ENCODE measurements at places on chromosomes 16 and 17.

DNA sequence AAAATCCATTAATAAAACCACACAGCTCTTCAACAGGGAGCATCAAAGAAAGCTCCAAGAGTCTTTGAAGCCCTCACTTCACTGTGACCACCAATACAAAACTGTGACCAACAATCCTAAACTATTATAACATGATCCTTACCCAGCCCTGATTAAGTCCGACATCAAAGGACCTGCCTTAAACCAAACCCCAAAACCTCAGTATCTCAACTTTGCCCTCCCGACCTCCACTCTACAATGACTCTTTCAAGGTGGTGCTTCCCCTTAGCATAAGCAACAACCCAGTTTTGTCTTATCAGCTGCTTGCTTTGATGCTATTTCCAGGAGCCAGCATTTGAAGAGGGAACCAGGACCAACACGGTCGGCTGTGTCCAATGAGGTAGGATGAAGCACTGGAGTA, 8.5 kb upstream of the PRSS22 start:
- no peak for DNase-seq

- no peak for DNase-seq
Observed at GRCh38 chr17:26765860-26766709, 527.8 kb upstream of the WSB1 start.

GRCh38 chr16:65679785-65680184, 557.9 kb upstream of the CDH11 start:
- no peak for DNase-seq

DNA sequence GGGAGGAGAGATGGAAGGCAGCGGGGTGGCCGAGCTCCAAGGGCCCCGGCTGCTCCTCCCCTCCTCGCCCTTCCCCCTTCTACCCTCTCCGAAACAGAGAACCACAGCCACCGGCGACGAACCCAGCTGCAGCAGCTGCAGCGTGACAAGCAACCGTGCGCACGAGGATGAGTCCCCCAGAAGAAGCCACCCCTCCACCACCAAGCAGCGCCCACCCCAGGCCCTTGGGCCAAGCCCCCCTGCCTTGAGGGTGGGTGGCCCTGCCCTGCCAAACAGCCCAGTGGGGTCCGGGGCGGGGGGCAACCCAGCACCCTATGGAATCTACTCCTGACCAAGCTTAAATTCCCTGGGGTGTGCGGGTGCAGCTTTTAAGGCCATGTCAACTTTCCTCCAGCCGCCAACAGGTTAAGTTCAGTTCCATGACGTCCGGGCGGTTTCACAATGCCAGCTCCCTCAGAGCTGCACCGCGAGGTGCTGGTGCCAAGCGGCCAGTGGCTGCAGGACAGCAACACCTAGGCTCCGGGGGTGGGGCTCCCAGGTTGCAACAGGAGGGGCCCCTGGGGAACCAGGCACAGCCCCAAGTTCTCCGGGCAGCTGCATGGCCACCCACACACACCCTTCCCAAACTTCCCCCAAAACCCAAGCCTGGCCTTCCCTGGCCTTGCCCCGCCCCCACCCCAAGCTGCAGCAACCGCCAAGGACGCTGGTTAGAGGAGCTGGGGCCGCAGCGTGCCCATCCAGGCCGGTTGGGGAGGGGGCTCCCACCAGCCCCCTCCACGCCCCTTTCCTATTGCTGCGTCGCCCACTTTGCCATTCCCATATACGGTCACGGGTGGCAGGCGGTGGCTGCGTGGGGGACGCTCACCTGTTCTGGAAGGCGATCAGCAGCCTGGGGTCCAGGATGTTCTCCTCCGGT, 2.0 kb downstream of the CBX4 start:
- DNase-seq = no peak

- no peak for DNase-seq
Observed at GRCh38 chr17:55134486-55135157, 130.1 kb upstream of the HLF start.

DNA sequence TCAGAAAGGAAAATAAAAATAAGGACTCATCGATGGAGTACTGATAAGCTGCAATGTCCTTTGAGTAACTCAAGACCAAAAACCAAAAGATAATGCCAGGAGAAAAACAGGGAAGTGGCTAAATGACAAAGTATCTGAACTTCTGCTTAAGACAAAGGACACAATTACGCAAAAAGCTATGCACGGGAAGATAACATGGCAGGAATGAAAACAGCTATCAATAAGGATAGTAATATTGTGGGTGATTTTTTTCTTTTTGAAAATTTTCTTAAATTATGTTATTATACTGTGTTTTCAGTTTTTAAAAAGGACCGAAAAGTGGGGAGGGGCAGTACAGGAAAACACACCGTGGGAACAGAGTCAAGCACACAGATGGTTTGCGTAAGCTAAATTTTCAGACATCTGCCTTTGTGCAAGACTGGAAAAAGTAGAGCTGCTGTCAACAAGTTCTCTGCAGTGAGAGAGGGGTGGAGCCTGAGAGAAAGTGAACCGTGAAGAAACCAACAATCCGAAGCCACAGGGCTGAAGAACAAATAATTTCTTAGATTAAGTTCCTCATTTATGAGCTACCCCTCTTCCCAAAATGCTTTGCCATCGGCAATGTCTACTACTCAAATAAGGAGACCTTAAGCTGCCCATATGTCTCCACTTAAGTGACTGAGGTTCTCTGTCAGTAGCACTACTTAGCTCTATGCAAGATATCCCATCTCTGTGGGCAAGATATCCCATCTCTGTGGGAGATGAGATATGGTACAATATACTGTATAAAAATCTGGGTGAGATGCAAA, 99.9 kb upstream of the CORO6 start:
- no peak for DNase-seq

- DNase-seq = no peak
Observed at GRCh38 chr17:76789235-76789788, 51.4 kb downstream of the MFSD11 start.

GRCh38 chr16:19520861-19521331, 1.0 kb downstream of the GDE1 start:
- DNase-seq = no peak

DNA sequence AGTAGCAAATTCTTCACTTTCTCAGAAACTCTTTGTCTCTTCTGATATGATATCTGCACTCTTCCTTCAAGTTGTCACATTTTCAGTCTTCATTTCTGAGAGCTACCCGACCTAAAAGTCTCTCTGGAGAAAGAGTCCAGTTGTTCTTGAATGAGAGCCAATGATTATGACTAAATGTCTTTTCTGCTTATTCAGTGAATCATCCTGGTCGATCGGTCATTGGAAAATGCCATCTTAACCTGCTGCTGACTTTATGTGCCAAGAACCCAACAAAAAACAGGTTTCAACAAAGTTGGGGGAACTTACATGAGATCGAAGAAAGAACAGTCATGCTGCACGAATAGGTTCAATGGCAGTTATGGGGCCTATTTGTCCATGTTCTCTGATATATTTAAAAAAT, 15.9 kb downstream of the SOX9 start:
- DNase-seq = no peak

DNA sequence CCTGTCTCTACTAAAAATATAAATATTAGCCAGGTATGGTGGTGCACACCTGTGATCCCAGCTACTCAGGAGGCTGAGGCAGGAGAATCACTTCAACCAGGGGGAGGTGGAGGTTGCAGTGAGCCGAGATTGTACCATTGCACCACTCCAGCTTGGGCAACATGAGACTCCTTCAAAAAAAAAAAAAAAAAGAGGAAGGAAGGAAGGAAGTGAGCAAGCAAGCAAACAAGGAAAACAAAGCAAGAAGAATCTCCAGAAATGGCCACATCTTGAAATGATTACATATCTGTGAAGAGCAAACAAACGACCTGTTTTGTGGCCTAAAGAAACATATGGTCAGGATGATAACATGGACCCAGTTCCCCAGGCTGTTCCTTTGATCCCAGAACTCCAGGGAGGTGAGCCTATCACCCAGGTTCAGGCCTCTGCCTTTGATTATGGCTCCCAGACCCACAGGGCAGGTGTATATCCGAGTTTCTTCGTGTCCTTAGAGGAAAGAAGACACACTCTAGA, 8.9 kb downstream of the ACOX1 start:
- DNase-seq = no peak

- no peak for DNase-seq
Observed at GRCh38 chr16:4018391-4018790, 97.9 kb downstream of the ADCY9 start.

All from D721Med (cell line).